ENCODE measurements at places on chromosomes 1 and 21.

GRCh38 chr21:23131177-23131576, 2133.0 kb downstream of the NCAM2 start:
- DNase-seq: no peak

GRCh38 chr1:6014130-6014999, 22.1 kb upstream of the NPHP4 start:
- DNase-seq: no peak

GRCh38 chr1:66436378-66437135, 97.4 kb upstream of the SGIP1 start:
- no peak for DNase-seq

DNA sequence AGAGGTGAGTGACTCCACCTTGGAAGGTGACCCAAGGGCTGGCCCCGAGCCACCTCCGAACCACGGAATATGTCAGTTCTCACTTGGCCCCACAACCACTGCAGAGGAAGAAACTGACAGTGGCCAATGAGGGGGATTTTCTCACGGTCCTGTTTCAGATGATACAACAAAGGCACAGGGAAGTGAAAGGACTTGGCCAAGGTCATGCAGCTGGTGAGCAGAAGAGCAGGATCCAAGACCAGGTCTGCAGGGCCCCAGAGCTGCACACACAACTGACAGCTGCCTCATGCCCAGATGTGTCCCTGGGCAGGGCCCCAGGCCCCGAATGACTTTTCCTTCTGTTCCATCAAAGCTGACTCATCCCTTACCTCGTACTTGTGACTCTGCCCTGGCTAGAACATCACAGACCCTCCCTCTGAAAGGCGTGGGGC, 25.8 kb upstream of the EVA1B start:
- no peak for DNase-seq

DNA sequence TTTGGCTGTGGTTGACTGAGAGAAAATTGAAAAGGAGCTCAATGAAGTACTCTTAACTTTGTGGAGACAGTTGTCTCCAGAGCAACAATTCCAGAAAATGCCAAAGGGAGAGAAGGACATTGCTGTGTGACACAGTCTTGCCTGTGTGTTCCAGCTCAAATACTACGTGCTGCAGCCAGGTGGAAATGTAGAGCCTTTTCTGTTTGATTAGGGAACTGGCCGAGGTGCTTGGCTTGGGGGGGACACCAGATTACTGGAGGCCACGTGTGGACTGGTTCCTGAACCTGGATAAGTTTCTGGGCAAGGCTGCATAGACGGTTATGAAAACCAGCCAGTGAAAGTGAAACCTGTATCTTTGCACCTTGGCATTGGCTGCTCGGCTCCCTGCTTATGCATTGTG, 217.9 kb downstream of the CTH start:
- no peak for DNase-seq

Measured in hypothalamus (tissue), 51 donors.